ENCODE measurements at places on chromosomes 13 and 19. TPM values are rescaled to one million over a fixed set of nuclear protein-coding genes. Genes with fewer than 3 reads are reported as not detected.

GRCh38 chr13:98706446-98707110 lies 45.9 kb downstream of the SLC15A1 start:
- DNase-seq = no peak

DNA sequence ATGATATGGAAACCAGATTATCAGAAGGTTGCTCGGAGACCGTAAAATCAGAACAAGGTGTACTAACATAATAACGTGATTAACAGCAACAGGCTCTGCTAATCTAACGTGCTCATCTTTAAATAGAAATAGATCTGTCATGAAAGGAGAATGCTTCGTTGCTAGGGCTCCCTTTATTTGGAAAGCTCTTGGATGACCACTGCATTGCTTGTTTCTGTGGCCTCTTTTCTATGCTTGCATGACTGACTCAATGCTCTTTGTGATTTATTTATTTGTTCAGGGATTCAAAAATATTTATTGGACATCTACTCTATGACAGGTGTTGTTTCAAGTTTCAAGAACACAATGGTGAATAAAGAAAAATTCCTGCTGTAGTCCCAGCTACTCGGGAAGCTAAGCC lies 22.3 kb upstream of the ZDHHC20 start:
- no peak for DNase-seq

The PSG2 gene
- total RNA-seq = not detected

- DNase-seq = peak; percentile 59
These were observed 2.6 kb upstream of the JUNB start for GRCh38 chr19:12788682-12789097.

DNA sequence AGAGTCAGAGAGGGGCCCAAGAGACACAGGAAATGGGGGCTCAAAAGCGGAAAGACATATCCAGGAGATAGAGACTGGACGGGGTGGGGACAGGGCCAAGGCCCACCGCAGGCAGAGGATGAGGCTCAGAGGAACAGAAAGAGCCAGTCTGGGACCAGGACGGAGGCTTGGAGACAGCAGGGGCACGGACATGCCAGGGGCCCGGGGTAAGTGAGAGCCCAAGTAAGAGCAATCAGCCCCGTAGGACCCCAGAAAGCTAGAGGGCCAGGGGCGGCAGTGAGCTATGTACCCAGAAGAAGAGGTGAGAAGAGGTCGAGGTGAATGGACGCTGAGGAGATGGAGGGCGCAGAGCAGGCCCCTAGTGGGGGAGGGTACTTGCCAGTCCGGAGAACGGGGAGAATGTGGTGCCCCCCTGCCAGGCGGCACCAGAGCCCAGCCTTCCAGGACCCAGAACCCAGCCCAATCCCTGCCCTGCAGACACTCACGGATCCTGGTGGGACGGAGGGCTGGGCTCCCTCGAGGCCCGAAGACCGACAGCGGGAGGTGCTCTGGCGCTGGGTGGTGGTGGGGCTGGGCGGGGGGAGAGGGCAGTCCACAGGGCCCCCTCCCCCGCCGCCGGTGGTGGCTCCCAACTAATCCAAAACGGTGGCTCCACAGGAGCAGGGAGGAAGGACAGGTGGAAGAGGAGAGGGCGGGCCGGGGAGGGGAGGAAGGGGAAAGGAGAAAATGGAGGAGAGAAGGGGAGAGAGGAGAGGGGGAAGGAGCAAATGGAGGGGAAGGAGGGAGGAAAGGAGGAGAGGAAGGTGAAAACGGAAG lies 1.0 kb downstream of the GRIK5 start:
- DNase-seq = no peak

GRCh38 chr13:113437408-113438010 lies 15.8 kb downstream of the ADPRHL1 start:
- no peak for DNase-seq

The ZNF20 gene
- 5.7 TPM for total RNA-seq

- no peak for DNase-seq
These were observed 16.3 kb downstream of the SERP2 start for GRCh38 chr13:44389876-44390275.

DNA sequence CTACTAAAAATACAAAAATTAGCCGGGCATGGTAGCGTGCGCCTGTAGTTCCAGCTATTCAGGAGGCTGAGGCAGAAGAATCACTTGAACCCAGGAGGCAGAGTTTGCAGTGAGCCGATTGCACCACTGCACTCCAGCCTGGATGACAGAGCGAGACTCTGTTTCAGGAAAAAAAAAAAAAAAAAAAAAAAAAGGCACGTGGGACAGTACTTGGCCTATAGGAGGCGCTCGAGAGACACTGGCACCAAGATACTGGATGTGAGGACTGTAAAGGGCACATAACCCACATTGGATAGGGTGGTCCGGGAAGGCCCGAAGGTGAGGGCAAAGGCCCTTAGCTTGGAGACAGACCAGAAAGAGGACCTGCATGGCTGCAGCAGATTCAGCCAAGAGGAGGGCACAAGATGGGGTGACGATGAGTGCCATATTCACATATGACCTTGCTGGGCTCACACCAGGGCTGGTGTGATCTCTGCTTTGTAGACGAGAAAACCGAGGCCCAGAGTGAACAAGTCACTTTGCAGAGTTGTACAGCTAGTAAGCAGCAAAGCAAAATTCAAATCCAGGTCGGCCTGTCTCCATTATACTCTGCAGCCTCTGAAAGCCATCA lies 89.4 kb downstream of the DPF1 start:
- DNase-seq = peak; percentile 55

- DNase-seq = no peak
These were observed 19.6 kb downstream of the IER2 start for GRCh38 chr19:13169769-13170168.

GRCh38 chr13:77784515-77784914 lies 87.0 kb downstream of the SLAIN1 start:
- no peak for DNase-seq

DNA sequence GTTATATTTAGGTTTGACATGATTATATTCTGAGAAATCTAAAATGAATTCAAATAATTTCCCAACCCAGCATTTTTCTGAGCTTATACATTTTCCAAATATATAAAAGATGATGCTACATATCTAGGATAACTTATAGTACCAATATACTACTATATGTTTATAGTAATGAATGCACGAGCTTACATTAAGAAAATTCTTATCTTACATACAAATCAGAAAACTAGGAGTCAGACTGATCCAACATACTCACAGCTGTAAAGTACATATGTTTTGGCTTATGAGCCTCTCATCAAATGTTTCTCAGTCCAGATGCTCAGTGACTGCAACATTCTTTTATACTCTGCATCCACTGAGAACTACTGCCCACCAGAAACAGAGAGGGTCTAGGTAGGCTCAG lies 491.3 kb upstream of the KLF12 start:
- DNase-seq = no peak

- no peak for DNase-seq
These were observed 110.9 kb downstream of the IER2 start for GRCh38 chr19:13260883-13261653.

The MCF2L gene
- 17.0 TPM for total RNA-seq

DNA sequence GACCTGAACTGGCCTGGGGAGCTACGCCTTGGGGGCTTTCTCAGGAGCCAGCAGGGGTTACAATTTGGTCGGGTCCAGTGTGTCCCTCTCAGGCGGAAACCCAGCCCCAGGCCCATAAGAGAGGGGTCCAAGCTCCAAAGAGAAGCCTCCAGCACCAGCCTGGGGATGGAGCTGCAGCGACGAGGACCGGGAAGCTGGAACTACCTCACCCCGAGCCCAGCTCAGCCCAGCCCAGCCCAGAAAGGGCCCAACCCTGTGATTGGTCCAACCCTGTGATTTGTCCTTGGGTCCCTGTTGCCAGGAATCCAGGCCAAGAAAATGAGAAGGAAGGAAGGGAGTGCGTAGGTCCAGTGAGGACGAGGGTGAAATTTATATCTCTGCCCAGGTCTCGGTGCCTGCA lies 24.1 kb downstream of the CLEC4M start:
- peak; percentile 76 for DNase-seq

- no peak for DNase-seq
These were observed 22.9 kb downstream of the CYP4F2 start for GRCh38 chr19:15874821-15875474.

DNA sequence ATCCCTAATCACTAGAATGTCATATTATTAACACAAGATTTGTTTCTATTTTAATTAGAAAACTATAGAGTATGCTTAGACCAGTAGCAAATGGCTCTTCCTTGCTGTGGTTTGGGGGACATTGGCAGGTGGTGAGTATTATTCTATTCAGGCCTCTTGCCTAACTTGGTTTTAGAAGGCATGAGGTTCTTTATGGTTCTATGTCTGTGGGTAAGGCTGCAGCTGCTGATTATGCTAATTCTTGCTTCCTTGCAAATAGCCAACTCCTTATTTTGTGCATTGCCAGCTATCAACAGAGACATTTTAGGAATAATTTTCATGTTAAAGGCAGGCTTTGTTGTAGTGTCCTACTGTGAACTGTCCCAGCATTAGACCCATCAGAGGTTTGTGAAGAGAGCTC lies 1344.9 kb downstream of the UQCRFS1 start:
- no peak for DNase-seq

- peak; percentile 82 for DNase-seq
These were observed 14.0 kb upstream of the CELF5 start for GRCh38 chr19:3210347-3211017.

- no peak for DNase-seq
These were observed 473.1 kb downstream of the TDRD3 start for GRCh38 chr13:60869941-60870613.

The TGFBR3L gene
- total RNA-seq = 6.5 TPM

The KLK6 gene
- 2.6 TPM for total RNA-seq

DNA sequence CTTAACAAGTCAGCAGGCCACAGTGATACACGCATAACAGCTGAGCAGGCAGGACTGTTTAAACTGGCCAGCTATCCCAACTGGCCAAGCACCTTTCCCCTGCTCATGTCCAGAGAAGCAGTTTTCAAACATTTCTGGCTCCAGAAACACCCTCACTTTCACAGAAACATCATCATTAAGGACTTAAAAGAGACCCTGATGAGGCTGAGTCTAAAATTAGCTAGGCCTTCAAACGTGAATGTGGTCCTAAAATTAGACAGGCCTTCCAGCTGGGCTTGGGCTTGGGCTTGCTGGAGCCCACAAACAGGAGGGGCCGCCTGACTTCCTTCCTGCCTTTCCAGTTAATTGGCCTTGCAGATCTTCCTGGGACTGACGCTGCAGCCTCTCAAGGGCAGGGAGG lies 334.2 kb downstream of the DNAJC15 start:
- no peak for DNase-seq

DNA sequence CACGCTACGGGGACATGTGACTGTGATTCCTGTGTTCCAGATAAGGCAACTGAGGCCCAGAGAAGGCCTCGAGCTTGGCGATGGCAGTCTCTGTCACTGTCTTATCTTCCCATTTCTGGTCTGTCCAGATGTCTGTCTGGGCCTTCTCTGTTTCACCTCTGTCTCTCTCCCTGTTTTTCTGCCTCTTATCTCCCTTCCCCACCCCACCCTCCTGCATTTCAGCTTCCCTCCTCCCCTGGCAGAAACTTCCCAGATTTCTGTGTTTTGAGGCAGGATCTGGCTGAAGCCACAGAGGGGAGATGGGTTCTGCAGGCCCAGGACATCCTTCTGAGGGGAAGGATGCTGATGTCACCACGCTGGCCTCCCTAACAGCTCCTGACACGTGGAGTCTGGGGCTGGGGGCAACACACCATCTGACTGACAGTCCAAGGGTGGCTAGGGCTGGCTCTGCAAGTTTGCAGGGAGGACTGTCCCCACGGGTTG lies 14.4 kb downstream of the PAK4 start:
- DNase-seq = no peak

DNA sequence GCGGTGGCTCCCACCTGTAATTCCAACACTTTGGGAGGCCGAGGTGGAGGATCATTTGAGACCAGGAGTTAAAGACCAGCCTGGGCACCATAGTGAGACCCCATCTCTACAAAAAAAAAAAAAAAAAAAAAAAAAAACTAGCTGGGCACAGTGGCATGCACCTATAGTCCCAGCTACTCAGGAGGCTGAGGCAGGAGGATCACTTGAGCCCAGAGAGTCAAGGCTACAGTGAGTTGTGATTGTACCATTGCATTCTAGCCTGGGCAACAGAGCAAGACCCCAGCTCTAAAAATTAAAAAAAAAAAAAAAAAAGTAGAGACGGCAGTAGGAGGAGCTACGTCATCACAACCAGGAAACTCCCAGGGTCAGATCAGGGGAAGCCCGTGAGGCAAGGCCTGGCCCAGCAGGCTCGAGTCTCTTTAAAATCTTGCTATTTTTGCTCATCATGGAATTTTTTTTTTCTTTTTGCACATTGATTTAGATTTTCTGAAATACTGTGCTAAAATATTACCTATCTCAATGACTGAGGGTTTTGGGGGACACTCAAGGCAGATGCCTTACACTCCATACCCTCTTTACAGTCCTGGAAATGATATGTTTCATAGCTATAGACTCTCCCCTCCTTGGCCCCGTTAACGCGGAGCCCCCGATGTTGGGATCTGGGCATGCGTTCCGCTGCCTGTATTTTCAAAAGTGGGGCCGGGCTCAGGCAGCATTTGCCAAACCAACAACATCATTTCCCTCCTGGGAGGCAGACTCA lies 44.4 kb upstream of the USE1 start:
- DNase-seq = no peak

The CCDC8 gene
- 27.5 TPM for total RNA-seq

The ZNF329 gene
- 11.8 TPM for total RNA-seq

GRCh38 chr19:56969759-56970178 lies 129.2 kb upstream of the PEG3 start:
- no peak for DNase-seq

DNA sequence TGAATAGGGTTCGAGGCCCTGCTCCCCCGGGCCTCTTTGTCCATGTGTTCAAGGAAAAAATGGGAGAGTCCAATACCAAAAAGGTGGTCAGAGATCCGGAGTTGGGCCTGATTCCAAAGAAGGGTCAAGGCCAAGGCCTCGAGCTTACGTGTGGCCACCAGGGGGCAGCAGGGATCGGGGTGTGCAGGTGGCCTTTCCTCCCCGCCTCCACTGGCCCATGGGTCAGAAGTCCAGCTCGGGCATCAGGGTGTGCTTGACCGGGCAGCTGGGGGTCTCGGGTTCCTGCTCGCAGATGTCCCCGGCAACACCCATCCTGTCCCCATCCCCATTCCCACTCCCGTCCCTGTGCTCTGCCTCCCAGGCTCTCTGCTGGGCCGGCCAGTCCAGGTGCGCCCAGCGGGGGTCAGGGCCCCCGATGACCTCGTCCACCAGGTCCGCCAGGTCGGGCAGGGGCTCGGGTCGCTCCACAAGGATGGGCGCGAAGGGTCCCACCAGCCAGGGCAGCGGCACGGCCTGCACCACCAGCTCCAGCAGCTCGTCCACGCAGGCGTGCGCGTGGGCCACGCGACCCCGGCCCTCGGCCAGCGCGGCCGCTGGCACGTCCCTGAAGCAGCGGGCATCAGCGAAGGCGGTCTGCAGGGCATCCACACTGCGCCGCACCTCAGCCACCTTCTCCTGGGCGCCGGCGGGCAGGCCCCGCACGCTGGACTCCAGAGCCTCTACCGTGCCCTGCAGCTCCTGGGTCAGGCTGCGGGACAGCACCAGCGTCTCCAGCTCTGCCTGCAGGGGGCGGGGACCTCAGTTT lies 5.2 kb upstream of the PLIN4 start:
- DNase-seq = peak; percentile 69

DNA sequence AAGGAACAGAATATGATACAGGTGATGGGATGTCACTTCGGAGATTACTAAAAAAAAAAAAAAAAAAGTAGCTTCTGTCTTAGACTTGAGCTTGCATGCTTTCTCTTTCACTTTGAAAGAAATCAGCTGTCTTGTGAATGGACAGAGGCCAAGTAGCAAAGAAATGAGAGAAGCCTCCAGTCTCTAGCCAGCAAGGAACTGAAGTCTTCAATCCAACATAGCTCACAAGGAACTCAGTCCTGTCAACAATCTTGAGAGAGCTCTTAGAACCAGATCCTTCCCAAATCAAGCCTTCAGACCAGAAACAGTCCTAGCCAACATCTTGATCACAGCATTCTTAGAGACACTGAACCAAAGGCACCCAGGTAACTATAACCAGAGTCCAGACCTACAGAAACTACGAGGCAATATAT lies 7.7 kb downstream of the N4BP2L2 start:
- no peak for DNase-seq
